H1 (cell line): ENCODE measurements at places on chromosomes 3 and 15. TPM values are rescaled to one million over a fixed set of nuclear protein-coding genes. Genes with fewer than 3 reads are reported as not detected.
A peak's percentile ranks its signal among the peaks of the same experiment; 100 is the strongest.

GRCh38 chr3:39260957-39261356 is 18.9 kb downstream of the CX3CR1 start:
- DNase-seq, result no peak

DNA sequence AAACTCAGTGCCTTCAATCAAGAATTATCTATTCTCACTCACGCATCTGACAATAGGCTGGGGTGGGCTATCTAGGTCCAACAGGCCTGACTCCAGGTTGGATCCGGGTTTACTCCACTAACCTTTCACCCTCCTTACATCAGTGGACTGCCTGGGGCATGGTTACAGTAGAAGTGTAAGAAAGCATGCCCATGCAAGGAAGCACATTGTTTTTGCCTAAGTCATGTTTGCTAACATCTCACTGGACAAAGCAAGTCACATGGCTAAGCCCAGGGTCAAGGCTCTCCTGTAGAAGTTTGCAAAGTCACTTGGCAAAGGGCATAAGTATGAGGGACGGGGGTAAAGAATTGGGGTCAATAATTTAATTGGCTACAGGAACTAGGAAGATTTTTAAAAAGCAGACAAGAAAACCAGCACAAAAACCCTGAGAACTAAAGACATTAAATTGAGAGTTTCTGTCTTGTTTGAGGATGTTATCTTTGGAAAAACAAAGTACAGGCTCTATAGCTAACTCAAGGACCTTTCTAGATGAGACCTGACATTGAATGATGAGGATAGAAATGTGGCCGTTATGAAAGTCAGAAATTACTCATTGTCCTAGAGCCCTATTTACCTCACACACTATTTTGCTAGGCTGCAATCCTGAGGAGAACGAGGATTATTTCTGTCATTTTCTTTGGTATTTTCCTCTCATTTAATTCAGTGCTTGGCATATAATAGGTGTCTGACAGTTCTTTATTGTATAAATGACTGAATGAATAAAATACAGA is 214.2 kb downstream of the IL20RB start:
- DNase-seq, result no peak

GRCh38 chr3:11411956-11412355 is 139.8 kb downstream of the ATG7 start:
- DNase-seq, result no peak

MESD gene
- total RNA-seq, result 28.3 and 30.2 TPM in 2 replicates

GRCh38 chr15:24752354-24752753 is 76.8 kb downstream of the NPAP1 start:
- peak; percentile 53 for DNase-seq

GRCh38 chr3:47299381-47300318 is 16.9 kb downstream of the KLHL18 start:
- no peak for DNase-seq

DNA sequence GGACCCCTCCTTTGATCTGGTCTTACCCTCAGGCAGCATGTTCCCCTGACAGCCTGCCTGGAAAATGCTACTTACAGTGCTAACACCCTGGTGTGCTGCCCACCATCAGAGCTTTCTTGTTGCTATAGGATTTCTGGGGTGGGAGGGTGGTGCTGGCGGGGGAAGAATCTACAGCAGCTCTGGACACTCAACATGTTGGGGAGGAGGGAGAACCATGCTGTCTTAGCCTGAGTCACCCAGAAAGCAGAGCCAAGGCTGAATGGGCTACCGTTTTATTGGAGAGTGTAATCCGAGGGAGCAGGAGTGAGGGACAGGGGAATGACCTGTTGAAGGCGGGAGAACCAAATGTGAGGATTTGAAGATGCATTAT is 45.6 kb downstream of the MFSD1 start:
- no peak for DNase-seq

- no peak for DNase-seq
Measured at GRCh38 chr15:70954171-70954570, 61.5 kb downstream of the LRRC49 start.

- no peak for DNase-seq
Measured at GRCh38 chr3:187198490-187198889, 1.2 kb downstream of the RTP1 start.

IFRD2 gene
- 88.8 and 97.8 TPM in 2 replicates for total RNA-seq

GRCh38 chr3:128187495-128187894 is 34.2 kb downstream of the EEFSEC start:
- no peak for DNase-seq

SAMD7 gene
- not detected in 2 replicates for total RNA-seq
